ENCODE measurements at places on chromosomes 16 and 17.

DNA sequence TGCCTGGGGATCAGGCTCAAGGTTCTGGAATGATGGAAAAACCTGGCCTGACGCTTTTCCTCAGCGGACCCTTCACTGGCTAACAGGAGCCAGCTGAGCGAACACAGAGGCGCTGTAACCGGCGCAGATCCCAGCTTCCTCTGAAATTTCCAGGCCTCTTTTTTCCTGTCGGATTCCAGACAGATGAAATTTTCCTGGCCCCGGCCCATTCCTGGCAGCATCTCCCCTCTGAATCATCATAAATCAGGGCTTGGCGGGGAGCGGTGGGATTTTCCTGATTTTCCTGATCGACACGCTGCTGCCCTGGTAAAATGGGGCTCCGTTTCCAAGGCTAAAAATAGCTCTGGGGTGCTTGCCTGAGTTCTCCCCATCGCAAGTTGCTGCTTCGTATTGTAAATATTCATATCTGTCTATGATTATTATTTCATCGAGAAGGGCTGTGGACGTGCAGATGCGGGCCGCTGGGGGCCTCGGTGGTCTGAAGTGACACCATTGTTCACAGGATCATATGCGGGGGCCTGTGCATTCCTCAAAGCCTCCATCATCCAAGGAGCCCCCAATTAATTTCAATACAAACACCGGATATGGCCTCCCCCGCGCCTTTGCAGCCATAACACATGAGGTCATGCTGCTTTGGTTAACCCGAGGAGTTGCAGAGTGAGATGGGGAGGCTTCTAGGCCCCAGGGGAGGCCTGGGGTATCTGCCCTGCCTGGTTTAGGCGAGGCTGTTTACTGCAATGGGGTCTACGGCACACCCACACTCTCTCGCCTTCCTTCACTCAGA lies 45.8 kb upstream of the ETV4 start:
- H3K36me3 ChIP-seq, result no peaks in the 10 kb centered on the region
- peaks cover 19% of the 10 kb centered on the region for H3K27me3 ChIP-seq
- no peak for DNase-seq
- H3K27ac ChIP-seq, result no peak overlapping the region
- H3K4me3 ChIP-seq, result no peak overlapping the region

GRCh38 chr17:2337544-2338314 lies 428 bp downstream of the SGSM2 start:
- H3K4me3 ChIP-seq, result peak overlapping the region; percentile 97
- peak overlapping the region; percentile 96 for H3K27ac ChIP-seq
- H3K27me3 ChIP-seq, result no peaks in the 10 kb centered on the region

- H3K4me3 ChIP-seq, result no peak overlapping the region
- H3K27ac ChIP-seq, result peak overlapping the region; percentile 64
Observed at GRCh38 chr17:38761612-38762011, 9.1 kb downstream of the PSMB3 start.

DNA sequence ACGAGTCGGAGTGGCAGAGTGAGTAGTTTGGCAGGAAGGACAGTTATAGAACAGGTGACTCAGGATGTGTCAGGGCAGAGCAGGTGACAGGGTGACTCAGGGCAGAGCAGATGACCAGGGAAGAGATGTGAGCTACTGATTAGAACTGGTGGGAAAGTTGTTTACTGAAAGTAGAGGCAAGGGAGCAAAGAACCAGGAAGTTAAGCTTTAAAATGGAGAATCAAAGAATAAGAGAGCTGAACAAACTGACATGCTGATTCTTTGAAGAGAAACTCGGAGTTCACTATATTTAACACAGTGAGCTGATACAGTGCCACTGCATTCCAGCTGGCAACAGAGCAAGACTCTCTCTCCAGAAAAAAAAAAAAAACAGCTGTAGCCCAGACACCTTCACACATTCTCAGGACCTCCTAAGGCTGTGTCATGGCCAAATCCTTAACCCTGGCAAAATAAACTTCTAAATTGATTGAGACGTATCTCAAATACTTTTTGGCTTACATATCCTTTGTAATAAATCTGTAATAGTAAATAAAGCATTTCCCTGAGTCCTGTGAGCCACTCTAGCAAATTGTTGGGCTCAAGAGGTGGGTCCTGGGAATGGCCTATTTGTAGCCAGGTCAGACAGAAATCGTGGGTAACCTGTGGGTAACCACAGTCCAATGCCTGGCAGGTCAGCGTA lies 12.3 kb upstream of the UBE2I start:
- no peak overlapping the region for H3K4me3 ChIP-seq
- H3K36me3 ChIP-seq, result no peaks in the 10 kb centered on the region

DNA sequence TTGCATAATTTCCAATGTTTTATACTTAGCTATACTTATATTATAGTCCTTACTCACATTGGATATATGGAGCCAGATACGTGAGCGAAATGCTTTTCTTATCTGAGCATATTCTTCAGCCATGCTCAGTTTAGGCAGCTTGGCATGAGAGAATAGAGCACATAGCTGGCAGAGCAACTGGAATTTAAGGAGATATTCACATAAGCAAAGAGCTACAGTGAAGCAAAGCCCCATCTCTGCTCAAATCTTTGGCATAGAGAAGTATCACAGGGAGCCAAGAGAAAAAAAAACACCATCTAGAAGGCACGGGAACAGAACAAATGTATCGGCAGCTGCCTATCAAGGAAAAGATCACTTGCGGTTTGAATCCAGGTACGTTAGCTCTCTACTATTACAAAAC lies 734.2 kb upstream of the KIF2B start:
- no peak overlapping the region for H3K27ac ChIP-seq
- DNase-seq, result no peak
- H3K4me1 ChIP-seq, result no peaks in the 10 kb centered on the region
- H3K36me3 ChIP-seq, result no peaks in the 10 kb centered on the region
- H3K27me3 ChIP-seq, result no peaks in the 10 kb centered on the region
